Stimulated activated CD4-positive, alpha-beta T cell treated with anti-CD3 and anti-CD28 coated beads, Interleukin-1b, Interleukin-23, amount 100 ng/mL, for 48 hours (primary cell): ENCODE measurements at places on chromosomes 4 and X.

- no peak for DNase-seq
These were observed 6.3 kb downstream of the DCHS2 start for GRCh38 chr4:154485127-154485773.

- DNase-seq: no peak
These were observed 55.1 kb downstream of the NBDY start for GRCh38 chrX:56783996-56784620.

DNA sequence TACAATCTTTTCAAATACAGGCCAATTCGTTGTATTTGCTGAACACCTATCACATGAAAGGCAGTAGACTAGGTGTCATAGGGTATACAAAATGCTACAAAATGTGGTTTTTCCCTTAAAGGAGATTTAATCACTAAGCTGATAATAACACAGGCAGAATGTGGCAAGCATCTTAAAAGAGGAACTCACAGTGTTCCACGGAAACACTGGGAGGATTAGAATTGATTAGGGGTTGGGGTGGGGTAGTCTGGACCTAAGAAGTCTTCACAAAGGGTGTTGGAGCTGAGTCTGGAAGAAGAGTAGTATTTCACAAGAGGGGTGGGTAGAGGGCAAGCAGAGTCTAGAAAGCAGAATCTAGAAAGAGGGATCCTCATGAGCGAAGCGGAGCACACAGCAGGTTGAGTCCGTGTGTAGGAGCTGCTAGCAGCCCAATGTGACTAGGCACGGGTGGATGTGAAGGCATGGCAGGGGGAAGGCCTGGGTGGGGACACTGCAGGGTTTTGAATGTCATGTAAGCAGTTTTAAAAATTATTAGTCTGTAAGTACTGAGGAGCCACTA is 123.6 kb downstream of the MGST2 start:
- DNase-seq: no peak

DNA sequence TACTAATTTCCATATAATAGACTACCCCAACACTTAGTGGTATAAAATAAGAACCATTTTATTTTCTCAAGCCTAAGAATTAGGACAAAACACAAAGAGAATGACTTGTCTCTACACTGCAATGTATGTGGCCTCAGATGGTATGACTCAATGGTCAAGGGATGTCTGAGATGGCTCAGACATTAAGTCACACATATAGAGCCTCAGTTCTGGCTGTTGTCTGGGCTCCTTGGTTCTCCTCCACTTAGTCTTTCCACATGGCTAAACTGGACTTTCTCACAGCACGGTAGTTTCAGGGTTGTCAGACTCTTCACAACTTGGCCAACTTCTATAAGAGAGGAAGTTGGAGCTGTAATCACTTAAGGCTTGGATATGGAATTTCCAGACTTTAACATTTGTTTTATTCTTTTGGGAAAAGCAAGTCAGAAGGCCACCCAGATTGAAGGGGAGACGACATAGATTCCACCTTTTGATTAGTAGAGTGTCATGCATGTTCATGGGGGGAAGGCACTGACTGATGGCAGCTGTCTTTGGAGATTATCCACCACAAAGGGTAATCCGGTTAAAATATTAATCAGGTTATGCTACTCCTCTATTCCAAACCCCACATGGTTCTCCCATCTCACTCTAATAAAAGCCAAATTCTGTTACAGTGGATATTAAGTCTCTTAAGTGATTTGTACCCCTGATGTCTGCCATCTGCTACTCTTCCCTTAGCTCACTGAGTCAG is 9.4 kb downstream of the IL15 start:
- no peak for DNase-seq

GRCh38 chr4:107196312-107196711 is 160.2 kb upstream of the DKK2 start:
- DNase-seq: no peak

DNA sequence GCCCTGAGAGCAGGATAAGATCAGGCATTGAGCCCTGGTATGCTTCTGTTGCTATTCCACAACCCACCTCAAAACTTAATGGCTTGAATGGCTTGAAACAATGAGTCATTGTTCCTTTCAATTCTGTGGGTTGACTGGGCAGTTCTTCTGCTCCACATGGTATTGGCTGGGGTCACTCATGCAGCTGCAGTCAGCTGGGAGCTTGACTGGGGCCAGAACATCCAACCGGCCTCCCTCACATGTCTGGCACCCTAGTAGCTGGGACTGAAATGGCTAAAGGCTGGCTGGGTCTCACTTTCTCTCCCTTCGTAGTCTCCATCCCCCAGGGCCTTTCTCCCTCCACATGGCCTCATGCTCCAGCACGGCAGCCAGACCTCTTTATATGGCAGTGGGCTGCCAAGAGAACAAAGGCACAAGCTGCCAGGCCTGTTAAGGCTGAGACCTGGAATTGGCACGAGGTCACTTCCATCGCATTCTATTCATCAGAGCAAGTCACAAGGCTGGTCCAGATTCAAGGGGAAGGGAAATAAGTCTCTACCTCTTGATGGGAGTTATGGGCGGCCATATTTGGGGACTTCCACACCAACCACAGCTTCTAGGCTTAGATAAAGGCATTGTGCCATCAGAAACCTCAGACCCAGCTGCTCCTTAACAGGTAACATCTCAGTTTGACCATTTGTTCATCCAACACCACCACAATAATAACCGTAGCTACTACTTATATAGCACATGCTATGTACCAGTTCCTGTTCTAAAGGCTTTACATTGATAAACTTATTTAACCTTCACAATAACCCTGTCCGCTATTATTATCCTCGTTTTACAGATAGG is 159.7 kb upstream of the ATP6AP2 start:
- DNase-seq: no peak

GRCh38 chrX:42017971-42018370 is 94.6 kb upstream of the CASK start:
- no peak for DNase-seq

DNA sequence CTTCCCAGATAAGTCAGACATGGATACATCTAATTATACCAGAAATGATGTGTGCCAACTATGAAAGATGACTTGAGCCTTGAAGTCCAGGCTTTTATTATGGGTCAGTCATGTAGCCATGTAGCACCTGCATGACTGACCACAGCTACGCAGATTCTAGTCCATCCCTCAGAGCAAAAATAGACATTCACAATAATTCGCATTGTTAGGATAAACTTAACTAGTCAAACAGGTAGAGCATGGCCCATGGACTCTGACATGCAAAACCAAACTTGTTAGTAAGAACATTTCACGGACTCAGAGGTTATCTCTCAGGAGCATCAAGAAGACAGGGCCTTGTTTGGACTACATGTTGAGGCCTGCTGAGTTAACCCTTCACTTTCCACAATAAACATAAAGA is 132.6 kb downstream of the PWWP3B start:
- no peak for DNase-seq

GRCh38 chr4:14919785-14920184 is 82.5 kb upstream of the CPEB2 start:
- DNase-seq: no peak

DNA sequence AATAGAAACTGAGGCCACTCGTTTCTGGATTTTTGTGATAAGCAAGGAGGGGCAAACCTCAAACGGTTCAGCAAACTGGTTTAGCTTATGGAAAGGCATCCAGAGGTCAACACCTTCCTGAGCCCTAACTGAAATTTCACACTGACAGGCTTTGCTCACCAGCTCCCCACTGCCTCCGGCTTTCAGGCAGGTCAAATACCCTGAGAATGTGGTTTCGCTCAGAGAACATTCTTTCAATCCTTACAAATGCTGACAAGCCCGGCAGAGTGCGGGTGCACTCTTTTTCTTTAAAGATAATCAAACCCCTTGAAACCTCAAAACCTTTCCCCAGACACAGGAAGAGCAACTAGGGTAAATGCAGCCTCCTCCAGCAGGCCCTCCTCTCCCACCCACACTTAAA is 41.5 kb downstream of the CD40LG start:
- no peak for DNase-seq

GRCh38 chr4:8891646-8892555 is 20.3 kb upstream of the HMX1 start:
- DNase-seq: no peak

GRCh38 chr4:72569719-72570235 is 756 bp upstream of the ADAMTS3 start:
- no peak for DNase-seq

DNA sequence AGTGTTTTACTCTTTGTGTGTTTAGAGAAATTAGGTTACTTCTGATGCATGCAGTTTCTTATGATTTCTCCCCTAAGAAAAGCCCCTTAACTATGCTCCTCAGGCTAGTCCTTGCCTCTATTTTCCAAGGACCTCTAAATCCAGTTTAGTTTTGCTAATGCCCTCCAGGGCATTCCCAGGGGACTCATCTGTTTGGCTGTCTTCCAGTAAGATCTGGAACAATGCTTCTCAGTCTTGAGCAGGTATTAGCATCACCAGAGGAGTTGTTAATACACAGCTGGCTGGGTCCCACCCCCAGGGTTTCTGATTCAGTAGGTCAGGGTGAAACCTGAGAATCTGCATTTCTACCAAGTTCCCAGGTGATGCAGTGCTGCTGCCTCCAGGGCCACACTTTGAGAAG is 56.9 kb downstream of the OTC start:
- no peak for DNase-seq

DNA sequence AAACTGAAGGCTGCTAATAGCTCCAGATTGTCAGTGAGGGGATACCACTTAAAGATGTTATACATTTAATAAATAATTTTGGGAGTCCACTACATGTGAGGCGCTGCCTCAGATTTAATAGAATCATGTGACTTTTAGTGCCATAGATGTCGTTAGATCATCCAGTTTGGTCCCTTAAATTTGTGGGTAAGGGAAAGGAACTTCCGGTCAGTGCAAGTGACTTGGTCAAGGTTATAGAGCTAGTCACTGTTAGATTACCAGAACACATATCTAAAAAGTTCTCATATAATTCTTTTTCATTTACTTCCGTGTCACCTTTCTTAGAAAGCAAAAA is 529 bp upstream of the UBA6 start:
- DNase-seq: no peak

DNA sequence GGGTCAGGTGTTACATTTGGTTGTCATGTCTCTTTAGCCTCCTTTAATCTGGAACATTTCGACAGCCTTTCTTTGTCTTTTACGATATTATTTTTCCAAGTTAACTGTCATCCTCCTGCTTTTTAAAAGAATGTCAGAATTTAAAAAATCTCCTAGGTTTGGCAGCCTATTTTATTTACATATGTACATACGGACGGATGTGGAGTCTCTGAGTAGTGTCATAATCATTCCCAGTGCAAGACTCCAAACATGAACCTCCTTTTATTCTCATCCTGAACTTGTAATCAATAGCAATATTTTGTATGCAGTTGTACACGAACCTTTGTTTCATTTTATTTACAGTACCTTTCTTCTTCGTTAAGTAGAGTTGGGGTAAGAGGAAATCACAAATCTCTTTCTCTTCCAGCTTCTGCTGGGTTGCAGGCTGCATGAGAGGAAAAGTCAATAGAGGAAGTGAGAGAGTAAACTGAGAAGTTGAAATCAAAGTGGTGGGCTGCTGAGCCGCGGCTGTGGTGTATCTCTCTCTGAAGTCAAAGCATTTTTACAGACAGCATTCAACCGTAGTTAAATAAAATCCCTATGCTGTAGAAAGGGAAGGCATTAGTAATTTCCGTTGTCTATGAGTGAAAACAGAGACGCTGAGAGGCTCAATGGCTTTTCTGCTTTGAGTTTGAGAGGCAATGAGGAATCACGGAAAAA is 53.9 kb upstream of the RPS6KA3 start:
- DNase-seq: no peak

DNA sequence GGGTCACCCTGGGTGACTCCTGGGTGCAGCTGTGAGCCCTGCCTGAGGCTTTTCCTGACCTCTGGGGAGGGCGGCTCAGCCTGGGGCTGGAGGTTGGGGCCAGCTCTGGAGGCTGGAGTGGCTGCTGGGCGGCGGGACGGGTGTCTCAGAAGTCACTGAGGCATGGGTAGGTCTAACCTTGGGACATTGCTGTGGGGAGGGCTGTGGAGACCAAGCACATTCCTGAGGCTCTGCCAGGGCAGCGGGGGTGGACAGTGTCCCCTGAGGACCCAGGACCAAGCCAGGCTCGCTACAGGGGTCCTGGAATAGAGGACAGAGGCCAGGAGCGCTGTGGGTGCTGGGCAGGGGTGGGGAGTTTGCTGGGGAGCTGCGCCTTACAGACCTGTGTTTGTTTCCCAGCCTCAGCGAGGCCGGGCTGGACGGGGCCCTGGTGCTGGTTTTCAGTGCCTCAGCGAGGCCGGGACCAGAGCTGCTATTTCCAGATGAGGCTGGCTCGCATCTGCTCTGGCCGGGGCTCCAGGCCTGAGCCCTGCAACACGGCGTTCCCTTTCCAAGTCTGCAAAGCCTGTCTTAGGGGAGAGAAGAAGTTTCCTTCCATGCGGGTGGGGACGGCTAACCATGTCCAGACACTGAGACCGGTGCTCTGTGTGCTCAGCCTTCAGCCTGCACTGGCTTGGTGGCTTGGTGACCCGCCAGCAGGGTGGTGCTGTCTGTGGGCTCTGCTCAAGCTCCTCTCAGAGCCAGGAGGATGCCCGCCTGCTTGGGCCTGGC is 3.0 kb upstream of the SLC25A6 start:
- peak; percentile 1 for DNase-seq

- no peak for DNase-seq
These were observed 152.3 kb downstream of the AMELX start for GRCh38 chrX:11445540-11445939.

DNA sequence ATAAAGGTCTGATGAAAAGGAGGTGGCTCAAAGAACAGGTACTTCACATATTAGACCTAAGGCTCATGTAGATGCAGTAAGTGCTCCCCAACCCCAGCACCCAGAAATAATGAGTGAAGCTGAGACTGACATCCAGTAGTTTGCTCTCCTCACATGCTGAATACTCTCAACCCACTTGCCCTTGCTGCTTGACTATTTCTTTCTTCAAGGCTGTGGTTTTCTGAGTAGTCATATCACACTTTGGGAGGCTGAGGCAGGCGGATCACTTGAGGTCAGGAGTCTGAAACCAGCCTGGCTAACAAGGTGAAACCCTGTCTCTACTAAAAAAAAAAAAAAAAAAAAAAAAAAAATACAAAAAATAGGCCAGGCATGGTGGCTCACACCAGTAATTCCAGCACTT is 51.5 kb upstream of the PRPS1 start:
- DNase-seq: peak; percentile 31

DNA sequence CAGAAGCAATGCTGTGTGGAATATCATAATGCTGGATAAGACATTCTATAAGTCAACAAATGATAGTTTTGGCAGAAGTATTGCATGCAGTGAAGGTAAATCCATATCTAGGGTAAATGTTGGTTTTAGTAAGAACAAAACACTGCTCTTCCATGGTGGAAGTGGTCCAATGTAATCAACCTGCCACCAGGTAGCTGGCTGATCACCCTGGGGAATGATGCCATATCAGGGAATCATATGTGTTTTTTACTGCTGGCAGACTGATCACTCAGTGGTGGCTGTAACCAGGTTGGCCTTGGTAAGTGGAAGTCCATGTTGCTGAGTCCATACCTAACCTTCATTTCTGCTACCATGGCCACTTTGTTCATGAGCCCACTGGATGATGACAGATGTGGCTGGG is 74.0 kb upstream of the CENPE start:
- DNase-seq: no peak

DNA sequence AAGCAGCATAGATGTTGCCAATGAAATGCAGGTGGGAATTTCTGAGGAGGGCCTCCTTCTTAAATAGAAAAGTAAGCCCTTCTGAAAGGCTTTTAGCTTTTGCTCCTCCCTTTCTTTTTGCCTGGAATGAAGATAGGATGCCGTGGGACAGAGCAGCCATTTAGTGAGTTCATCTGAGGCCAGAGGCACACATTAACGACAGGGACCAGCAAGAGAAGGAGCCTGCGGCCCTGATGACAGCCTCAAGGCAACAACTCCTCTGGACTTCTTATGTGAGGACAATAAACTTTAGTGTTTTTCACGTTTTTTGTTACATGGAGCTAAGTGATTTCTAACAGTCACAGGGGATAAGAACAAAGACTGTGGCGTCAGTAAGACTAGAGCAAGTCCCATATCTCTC is 1.1 kb upstream of the BDH2 start:
- no peak for DNase-seq
